Activated CD4-positive, alpha-beta T cell treated with anti-CD3 and anti-CD28 coated beads, Interleukin-2, amount 10 ng/mL, durations not matched to agents 24 days and 14 days (primary cell): ENCODE measurements at places on chromosomes 3 and 15.
A peak's percentile ranks its signal among the peaks of the same experiment; 100 is the strongest.

DNA sequence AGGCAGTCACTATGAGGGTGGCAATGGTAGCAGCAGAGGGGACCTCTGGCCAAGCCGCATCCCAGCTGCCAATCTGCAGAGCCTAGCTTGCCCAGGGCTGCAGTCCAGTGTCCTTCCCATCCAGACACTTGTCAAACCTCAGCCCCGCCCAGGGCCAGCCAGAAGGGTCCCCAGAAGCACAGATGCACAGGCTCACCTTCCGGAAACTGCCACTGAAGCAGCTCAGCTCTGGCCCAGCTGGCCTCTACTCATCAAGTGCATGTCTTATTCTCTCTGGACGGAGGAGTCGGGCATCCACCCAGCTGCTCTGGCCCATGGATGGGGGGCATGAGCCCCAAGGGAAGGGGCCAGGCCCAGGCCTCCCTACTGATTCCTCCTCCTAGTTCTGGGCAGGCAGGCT, 69.2 kb downstream of the DNAJB8 start:
- no peaks in the 10 kb centered on the region for H3K4me1 ChIP-seq
- H3K27me3 ChIP-seq, result no peaks in the 10 kb centered on the region
- no peaks in the 10 kb centered on the region for H3K36me3 ChIP-seq
- no peak overlapping the region for H3K27ac ChIP-seq

DNA sequence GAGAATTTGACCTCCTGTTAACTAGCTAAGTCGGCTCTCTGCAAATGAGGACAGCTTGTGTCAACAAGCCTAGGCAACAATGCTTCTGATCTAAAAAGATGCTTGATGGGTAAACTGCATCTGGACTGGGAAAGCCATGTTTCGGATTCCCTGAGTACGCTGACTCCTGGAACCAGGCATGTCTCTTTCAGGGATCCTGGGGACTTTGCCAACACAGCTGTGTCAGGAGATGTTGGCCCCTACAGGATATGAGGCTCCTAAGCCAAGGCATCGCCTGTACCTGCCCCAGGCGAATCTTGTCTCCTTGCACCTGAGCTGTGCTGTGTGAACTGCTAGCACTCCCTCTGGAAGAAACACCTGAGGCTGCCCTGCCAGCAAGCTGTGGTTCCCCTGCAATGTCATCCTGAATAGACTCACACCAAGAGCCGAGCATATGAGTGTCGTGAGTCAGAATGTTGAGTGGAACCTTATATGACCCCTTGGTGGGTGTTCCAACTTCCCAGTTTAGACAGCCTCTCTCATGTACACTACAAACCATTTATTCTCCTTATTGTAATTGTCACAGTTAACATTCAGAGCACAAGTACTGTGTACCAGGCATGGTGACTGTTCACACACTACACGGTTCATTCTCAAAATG, 17.0 kb downstream of the EOGT start:
- H3K36me3 ChIP-seq, result peaks cover 35% of the 10 kb centered on the region
- H3K27me3 ChIP-seq, result no peaks in the 10 kb centered on the region
- no peak overlapping the region for H3K27ac ChIP-seq
- H3K4me3 ChIP-seq, result no peak overlapping the region
- DNase-seq, result no peak
- peaks cover 3% of the 10 kb centered on the region for H3K4me1 ChIP-seq

DNA sequence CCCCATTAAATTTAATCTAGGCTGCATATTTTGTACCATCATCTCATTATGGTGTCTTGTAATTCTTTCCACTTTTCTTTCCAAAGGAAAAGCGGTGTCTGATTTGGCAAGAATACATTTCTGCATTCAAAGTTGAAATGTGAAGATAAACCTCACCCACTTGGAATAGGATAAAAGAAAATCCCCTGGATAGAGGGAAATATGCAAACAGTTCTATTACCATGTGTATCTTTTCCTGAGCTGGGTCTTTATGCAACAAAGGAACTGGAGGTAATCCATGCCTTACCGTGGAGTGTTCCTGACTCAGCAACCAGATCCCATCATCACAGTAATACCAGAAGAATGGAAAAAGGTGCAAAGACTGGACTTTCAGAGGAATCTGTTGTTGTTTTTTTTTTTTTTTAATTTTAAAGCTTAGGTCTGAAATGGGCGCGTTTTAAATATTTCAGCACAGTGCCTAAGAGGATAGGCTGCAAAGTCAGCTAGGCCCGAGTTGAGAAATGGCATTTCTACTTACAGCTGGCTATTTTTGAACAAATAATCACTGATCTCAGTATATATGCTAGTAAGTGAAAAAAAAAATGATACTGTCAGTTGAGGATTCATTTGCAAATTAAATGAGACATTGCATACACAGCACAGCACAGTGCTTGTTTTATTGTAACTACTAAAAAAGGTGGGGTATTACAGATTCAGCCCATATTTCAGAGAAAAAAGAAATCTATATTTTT, 55.5 kb upstream of the ADAMTS9 start:
- no peaks in the 10 kb centered on the region for H3K27me3 ChIP-seq
- no peak overlapping the region for H3K4me3 ChIP-seq
- H3K27ac ChIP-seq, result no peak overlapping the region
- H3K36me3 ChIP-seq, result no peaks in the 10 kb centered on the region

- H3K27ac ChIP-seq, result no peak overlapping the region
- DNase-seq, result no peak
- no peak overlapping the region for H3K4me3 ChIP-seq
- no peaks in the 10 kb centered on the region for H3K27me3 ChIP-seq
- peaks cover 7% of the 10 kb centered on the region for H3K4me1 ChIP-seq
- H3K36me3 ChIP-seq, result no peaks in the 10 kb centered on the region
Observed at GRCh38 chr15:75551091-75551490, 28.0 kb downstream of the PTPN9 start.

DNA sequence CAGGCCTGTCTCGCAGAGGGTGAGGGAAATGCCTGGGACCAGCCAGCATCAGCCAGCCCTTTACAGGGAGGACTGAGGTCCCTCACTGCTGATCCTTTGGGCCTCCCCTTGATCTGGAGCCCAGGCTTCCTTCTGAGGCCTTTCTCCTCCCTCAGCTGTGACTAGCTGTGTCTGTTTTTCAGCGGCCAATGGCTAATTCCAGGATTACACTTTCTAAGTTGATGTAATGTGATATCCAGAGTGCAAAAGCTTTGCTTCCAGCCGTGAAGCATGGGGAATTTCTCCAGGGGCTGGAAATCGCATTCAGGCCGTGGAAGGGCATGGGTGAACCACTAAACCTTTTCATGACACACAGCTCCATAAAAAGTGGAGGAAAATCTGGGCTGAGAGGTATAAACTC, 157.6 kb downstream of the SHQ1 start:
- no peak for DNase-seq
- H3K4me3 ChIP-seq, result no peak overlapping the region
- no peak overlapping the region for H3K27ac ChIP-seq
- no peaks in the 10 kb centered on the region for H3K27me3 ChIP-seq
- H3K36me3 ChIP-seq, result no peaks in the 10 kb centered on the region

- peak overlapping the region; percentile 69 for H3K27ac ChIP-seq
- peak; percentile 81 for DNase-seq
- peaks cover 17% of the 10 kb centered on the region for H3K4me1 ChIP-seq
- H3K4me3 ChIP-seq, result peak overlapping the region; percentile 88
Observed at GRCh38 chr3:195270079-195270816, 711 bp downstream of the XXYLT1 start.

- no peak overlapping the region for H3K4me3 ChIP-seq
- H3K27ac ChIP-seq, result no peak overlapping the region
- peaks cover 2% of the 10 kb centered on the region for H3K27me3 ChIP-seq
- DNase-seq, result no peak
- H3K4me1 ChIP-seq, result no peaks in the 10 kb centered on the region
Observed at GRCh38 chr15:39079296-39079847, 501.5 kb upstream of the THBS1 start.

GRCh38 chr3:30309961-30310954, 296.1 kb upstream of the TGFBR2 start:
- H3K27me3 ChIP-seq, result no peaks in the 10 kb centered on the region
- DNase-seq, result no peak
- H3K4me3 ChIP-seq, result no peak overlapping the region
- no peak overlapping the region for H3K27ac ChIP-seq
- peaks cover 3% of the 10 kb centered on the region for H3K36me3 ChIP-seq

DNA sequence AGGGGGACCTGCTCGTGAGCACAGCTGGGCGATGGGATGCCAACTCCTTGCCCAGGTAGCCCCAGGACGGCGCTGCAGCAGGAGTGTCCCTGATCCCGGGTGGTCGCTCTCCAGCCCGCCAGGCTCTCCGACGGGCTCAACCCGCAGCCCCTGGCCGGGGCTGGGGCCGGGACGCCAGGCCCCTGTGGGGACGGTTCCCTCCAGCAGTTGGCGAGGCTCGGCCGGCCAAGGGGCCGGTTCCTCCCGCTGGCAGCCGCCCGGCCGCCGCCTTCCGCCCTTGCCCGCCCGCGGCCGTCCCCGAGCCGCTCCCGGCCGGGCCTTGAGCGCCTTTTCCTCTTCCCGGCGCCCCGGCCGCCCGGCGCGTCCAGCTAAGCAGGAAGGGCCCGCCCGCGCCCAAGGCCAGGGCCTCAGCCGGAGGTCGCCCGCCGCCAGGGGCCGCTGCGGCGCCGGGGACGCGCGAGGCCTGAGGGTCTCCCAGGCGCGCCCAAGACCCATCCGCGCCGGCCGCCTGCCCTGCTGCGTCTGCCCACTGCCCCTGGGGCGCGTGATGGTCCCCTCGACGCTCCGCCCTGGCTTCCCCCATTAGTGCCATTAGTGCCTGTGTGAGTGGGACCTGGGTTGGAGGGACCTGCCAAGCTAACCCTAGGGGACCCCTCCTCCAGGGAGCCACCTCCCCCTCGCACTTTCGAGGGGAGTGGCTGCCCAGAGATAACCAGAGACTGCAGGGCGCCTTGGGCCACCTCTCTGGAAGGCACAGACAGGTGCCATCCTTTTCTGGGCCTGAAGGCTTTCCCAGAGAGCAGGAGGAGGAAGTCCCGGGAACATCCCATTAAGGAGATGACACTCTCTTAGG, 106.4 kb downstream of the FBLN2 start:
- H3K27me3 ChIP-seq, result peaks cover 39% of the 10 kb centered on the region
- H3K4me1 ChIP-seq, result peaks cover 7% of the 10 kb centered on the region
- DNase-seq, result peak; percentile 77

GRCh38 chr3:8888301-8888915, 74.9 kb downstream of the RAD18 start:
- no peak overlapping the region for H3K4me3 ChIP-seq
- H3K27me3 ChIP-seq, result no peaks in the 10 kb centered on the region
- no peak overlapping the region for H3K27ac ChIP-seq
- peaks cover 34% of the 10 kb centered on the region for H3K36me3 ChIP-seq
- H3K4me1 ChIP-seq, result no peaks in the 10 kb centered on the region
- no peak for DNase-seq

DNA sequence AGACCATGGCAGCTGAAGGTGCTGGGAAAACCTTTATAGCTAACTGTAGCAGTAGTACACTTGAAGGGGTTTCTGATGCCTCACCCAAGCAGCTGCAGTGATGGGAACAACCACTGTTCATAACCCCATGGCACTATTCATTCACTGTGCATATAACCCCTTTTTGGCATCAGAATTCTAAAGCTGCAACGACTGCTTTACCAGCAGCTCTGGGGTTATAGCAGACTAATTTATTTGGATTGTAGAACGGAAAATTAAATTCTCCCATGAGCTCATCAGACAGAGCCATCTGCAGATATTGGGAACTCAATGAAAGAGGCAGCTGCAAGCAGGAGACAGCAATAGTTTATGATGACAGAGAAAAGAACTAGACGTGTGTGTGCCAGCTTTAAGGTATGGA, 28.6 kb downstream of the TFDP2 start:
- H3K36me3 ChIP-seq, result no peaks in the 10 kb centered on the region
- H3K27ac ChIP-seq, result no peak overlapping the region
- H3K27me3 ChIP-seq, result no peaks in the 10 kb centered on the region
- H3K4me1 ChIP-seq, result no peaks in the 10 kb centered on the region
- no peak for DNase-seq
- H3K4me3 ChIP-seq, result no peak overlapping the region

DNA sequence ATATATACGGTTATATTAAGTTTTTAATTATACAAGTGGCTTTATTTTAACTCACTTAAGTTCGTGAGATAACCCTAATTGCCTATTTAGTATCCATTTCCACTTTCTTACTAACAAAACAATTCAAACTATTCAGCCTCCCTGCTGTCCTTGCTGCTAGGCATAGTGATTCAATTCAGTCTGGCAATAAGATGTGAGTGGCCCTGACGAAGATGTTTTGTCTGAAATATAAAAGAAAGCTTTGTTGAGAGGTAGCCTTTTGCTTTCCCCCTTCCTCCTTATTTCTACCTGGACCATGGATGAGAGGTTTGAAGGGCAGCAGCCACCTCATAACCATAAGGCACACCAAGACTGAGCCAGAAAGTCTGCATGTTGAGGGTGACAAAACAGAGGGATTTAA, 89.3 kb upstream of the TRIM42 start:
- DNase-seq, result no peak
- H3K4me3 ChIP-seq, result no peak overlapping the region
- no peak overlapping the region for H3K27ac ChIP-seq
- no peaks in the 10 kb centered on the region for H3K4me1 ChIP-seq
- H3K36me3 ChIP-seq, result no peaks in the 10 kb centered on the region

GRCh38 chr3:23785882-23786281, 19.9 kb upstream of the UBE2E1 start:
- no peak for DNase-seq
- no peaks in the 10 kb centered on the region for H3K4me1 ChIP-seq
- no peak overlapping the region for H3K4me3 ChIP-seq
- peaks cover 17% of the 10 kb centered on the region for H3K27me3 ChIP-seq

- DNase-seq, result no peak
- H3K4me1 ChIP-seq, result no peaks in the 10 kb centered on the region
- H3K27ac ChIP-seq, result no peak overlapping the region
- peaks cover 9% of the 10 kb centered on the region for H3K27me3 ChIP-seq
- no peak overlapping the region for H3K4me3 ChIP-seq
Observed at GRCh38 chr3:194931347-194931746, 245.7 kb downstream of the FAM43A start.

DNA sequence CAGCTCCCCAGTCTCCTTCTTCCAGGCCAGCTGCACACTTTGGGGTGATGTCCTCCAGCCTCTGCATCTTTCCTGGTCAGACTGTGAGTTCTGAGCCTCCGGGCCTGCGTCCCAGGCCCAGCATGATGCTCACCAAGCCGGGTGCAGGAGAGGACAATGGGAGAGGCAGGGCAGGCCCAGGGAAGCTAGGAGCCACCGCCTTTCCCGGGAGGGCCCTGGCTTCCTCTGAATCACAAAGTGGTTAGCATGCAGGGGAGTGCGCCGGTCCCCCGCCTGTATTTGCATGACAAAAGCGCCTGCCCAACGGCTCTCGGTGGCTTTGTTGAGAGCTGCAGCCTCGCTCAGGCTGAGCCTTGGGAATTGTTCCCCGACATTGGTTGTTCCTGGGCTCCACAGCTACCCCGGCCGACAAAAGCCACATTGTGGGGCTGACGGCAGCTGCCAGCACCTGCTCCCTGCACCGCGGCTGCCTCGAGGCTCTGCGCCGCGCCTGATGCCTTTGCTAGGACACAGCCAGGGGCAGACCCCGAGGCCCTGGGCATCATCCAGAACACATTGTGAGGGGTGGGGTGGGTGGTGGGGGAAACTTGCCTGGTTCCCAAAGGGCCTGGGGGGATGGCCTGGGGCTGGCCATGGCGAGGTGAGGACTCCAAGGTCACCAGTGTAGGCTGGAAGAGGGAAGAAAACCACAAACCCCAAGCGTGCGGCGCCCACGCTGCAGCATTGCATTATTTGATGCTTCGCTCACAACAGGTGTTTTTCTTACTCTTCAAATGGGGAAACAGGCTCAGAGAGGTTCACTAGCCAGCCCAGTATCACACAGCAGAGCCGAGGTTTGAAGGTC, 20.0 kb upstream of the KLF13 start:
- H3K27ac ChIP-seq, result no peak overlapping the region
- peaks cover 3% of the 10 kb centered on the region for H3K27me3 ChIP-seq
- no peak for DNase-seq
- peaks cover 35% of the 10 kb centered on the region for H3K4me1 ChIP-seq

- DNase-seq, result no peak
- H3K36me3 ChIP-seq, result peaks cover 2% of the 10 kb centered on the region
- H3K4me1 ChIP-seq, result peaks cover 16% of the 10 kb centered on the region
- no peak overlapping the region for H3K27ac ChIP-seq
Observed at GRCh38 chr3:142998439-142998838, 2.9 kb upstream of the U2SURP start.
